SK-N-SH (cell line): ENCODE measurements at places on chromosomes 3 and 15.
A peak's percentile ranks its signal among the peaks of the same experiment; 100 is the strongest.

- no peak for DNase-seq
- no peak overlapping the region for H3K4me3 ChIP-seq
- no peaks in the 10 kb centered on the region; the same call in 1 of the 2 replicates for H3K4me1 ChIP-seq
- H3K36me3 ChIP-seq, result no peaks in the 10 kb centered on the region
Observed at GRCh38 chr3:66411961-66412887, 88.6 kb downstream of the LRIG1 start.

- DNase-seq, result no peak
- H3K27me3 ChIP-seq, result no peaks in the 10 kb centered on the region
- no peaks in the 10 kb centered on the region for H3K36me3 ChIP-seq
Observed at GRCh38 chr3:9339761-9340471, 22.9 kb upstream of the THUMPD3 start.

GRCh38 chr3:118369892-118370491 lies 664.7 kb downstream of the IGSF11 start:
- no peak overlapping the region for H3K27ac ChIP-seq
- H3K4me3 ChIP-seq, result no peak overlapping the region
- DNase-seq, result no peak
- no peaks in the 10 kb centered on the region for H3K4me1 ChIP-seq
- no peaks in the 10 kb centered on the region for H3K27me3 ChIP-seq

- peaks cover 9% of the 10 kb centered on the region; the same call in 1 of the 2 replicates for H3K36me3 ChIP-seq
- no peak overlapping the region for H3K27ac ChIP-seq
- no peaks in the 10 kb centered on the region for H3K27me3 ChIP-seq
- no peak for DNase-seq
- H3K4me1 ChIP-seq, result no peaks in the 10 kb centered on the region
Observed at GRCh38 chr3:113265231-113265630, 53.9 kb downstream of the BOC start.

DNA sequence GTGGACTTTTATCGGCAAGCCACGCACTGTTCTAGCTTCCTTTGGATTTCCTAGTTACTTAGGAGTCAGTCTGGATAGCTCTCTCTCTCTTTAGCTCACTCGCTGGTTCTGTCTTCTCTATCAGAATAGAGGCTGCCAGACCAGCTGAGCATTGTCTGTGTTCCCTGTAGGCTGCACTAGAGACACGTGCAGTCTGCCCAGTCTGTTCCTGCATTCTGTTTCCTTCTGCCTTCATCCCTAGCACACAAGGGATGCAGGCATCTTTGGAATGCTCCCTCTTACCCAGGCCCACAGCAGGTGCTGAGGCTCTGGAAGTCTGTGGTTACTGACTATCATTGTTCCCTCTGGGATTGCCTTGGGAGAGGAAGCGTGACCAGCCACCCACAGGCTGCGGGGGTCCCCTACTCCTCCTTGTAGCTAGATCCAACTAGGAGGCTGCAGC lies 322.8 kb downstream of the ZNF621 start:
- H3K4me1 ChIP-seq, result no peaks in the 10 kb centered on the region
- H3K4me3 ChIP-seq, result no peak overlapping the region
- H3K36me3 ChIP-seq, result no peaks in the 10 kb centered on the region
- DNase-seq, result no peak

- no peaks in the 10 kb centered on the region for H3K27me3 ChIP-seq
- peaks cover 27% of the 10 kb centered on the region; the same call in 1 of the 2 replicates for H3K4me1 ChIP-seq
- peak overlapping the region; percentile 64 for H3K27ac ChIP-seq
Observed at GRCh38 chr3:136141291-136141785, 54.8 kb downstream of the MSL2 start.

DNA sequence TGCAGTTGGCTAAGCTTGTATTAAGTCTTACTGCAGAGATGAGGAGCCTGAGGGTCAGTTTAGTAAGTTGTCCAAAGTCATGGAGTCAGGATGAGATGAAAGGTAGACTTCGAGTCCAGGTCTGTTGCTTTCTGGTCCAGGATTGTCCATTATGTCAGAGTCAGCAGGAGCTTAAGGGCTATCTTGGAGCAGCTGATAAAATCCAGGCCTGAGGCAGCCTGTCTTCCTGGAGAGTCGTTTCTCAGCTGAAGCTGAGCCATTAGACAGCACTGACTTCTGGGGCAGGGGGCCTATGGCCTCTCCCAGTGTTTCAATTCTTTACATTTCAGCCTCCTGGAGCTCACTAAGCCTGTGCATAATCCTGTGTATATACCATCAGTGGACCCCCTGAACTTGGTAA lies 219.5 kb upstream of the GAP43 start:
- H3K36me3 ChIP-seq, result no peaks in the 10 kb centered on the region
- H3K4me1 ChIP-seq, result peaks cover 10% of the 10 kb centered on the region; the same call in 1 of the 2 replicates
- DNase-seq, result no peak
- no peak overlapping the region for H3K4me3 ChIP-seq
- no peaks in the 10 kb centered on the region for H3K27me3 ChIP-seq

GRCh38 chr3:112464264-112464663 lies 35.0 kb downstream of the BTLA start:
- no peaks in the 10 kb centered on the region for H3K36me3 ChIP-seq
- H3K4me3 ChIP-seq, result no peak overlapping the region
- no peak for DNase-seq
- H3K4me1 ChIP-seq, result no peaks in the 10 kb centered on the region
- no peak overlapping the region for H3K27ac ChIP-seq

DNA sequence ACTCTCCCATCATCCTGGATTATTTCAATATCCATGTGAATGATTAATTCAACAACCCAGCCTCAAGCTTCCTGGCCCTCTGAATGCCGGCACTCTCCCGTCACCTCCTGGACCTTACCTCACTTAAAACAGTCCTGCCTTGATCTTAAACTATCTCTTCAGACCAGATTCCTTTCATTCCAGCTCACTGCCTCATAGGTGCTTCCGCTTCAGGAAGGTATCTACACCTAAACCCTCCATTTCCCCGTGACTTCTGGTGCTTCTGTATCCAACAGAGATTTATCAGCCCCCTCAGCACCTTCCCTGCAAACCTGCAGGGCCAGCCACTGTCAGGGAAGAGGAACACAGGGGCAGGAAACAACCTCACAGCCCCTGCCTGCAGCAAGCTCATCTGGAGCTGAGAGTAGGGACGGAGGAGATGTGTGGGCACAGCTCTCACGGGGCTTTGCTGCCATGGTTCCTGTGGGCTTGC lies 98.9 kb upstream of the TJP1 start:
- no peak overlapping the region for H3K4me3 ChIP-seq
- H3K27ac ChIP-seq, result no peak overlapping the region
- DNase-seq, result no peak
- no peaks in the 10 kb centered on the region; the same call in 1 of the 2 replicates for H3K27me3 ChIP-seq

DNA sequence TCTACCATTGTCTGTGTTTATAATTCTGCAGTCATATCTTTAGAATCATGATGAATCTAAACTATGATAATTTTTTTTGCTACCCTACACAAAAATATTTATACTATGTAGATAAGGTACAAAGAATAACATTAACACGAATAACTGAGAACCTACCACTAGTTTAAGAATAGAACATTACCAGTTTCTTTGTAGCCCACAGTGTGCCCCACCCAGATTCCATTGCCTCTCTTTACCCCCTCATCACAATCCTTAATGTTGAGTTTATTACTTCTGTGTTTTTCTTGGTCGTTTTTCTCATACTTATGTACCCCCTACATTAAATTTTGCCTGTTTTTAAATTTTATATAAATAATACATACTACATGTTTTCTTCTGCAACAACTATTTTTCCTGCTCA lies 140.5 kb downstream of the BBX start:
- H3K27ac ChIP-seq, result no peak overlapping the region
- no peak for DNase-seq
- H3K4me1 ChIP-seq, result peaks cover 18% of the 10 kb centered on the region; the same call in 1 of the 2 replicates
- H3K27me3 ChIP-seq, result no peaks in the 10 kb centered on the region

DNA sequence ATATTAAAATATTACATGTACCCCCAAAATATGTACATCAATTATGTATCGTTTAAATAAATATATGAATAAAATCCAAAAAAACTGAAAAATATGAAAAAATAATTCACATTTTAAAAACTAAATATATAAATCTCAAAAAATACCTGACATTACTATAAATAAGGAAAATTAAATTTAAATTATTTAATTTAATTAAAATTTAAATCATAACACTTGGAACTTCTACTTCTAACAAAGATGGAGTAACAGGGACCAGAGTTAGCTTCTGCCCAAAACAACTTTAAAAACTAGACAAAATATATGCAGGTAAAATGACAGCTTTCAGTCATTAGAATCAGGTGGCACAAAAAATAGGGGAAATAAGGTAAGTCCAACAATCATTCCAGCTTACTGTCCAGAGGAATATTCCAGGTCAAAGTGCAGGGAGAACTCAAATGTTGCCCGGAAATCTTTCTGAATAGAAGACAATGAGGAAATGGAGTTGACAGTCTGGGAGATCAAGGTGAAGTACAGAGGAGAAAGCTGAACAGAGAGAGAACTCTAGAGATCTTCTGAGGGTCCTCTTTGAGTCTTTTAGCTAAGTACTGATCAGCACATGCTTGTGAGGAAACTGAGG lies 207.7 kb upstream of the ATP11B start:
- H3K36me3 ChIP-seq, result no peaks in the 10 kb centered on the region
- no peak for DNase-seq
- no peaks in the 10 kb centered on the region for H3K27me3 ChIP-seq
- H3K27ac ChIP-seq, result no peak overlapping the region
- no peaks in the 10 kb centered on the region for H3K4me1 ChIP-seq
- H3K4me3 ChIP-seq, result no peak overlapping the region

GRCh38 chr15:88529021-88529630 lies 17.4 kb downstream of the DET1 start:
- H3K36me3 ChIP-seq, result peaks cover 24% of the 10 kb centered on the region
- no peaks in the 10 kb centered on the region for H3K4me1 ChIP-seq
- no peaks in the 10 kb centered on the region for H3K27me3 ChIP-seq
- DNase-seq, result no peak
- H3K27ac ChIP-seq, result no peak overlapping the region

GRCh38 chr3:132629928-132630327 lies 29.7 kb downstream of the ACAD11 start:
- H3K4me3 ChIP-seq, result no peak overlapping the region
- DNase-seq, result no peak
- H3K27me3 ChIP-seq, result no peaks in the 10 kb centered on the region
- H3K4me1 ChIP-seq, result no peaks in the 10 kb centered on the region; the same call in none of the 2 replicates
- peaks cover 5% of the 10 kb centered on the region for H3K36me3 ChIP-seq

DNA sequence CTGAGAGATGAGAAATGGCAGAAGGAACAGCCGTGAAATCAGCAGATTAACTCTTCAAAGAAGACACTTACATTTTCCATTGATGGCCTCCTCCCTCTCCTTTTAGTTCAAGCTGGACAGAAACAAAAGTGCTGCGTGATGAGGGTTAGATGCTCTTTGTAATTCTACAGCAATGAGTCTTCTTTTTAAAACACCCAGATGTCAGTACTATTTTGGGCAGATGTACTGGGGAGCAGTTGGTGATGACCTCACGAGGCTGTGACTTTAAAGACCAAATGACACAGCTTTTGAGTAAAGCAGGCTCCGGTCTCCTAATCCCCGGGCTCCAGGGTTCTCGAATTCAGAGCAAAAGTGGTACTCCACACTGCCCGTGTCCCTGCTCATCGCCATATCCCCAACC lies 198.2 kb downstream of the SLCO3A1 start:
- no peaks in the 10 kb centered on the region for H3K27me3 ChIP-seq
- H3K36me3 ChIP-seq, result no peaks in the 10 kb centered on the region
- H3K4me1 ChIP-seq, result 0 out of 2 replicates have a peak, but pooled peaks cover 5% of the 10 kb centered on the region
- no peak overlapping the region for H3K27ac ChIP-seq
- no peak for DNase-seq

DNA sequence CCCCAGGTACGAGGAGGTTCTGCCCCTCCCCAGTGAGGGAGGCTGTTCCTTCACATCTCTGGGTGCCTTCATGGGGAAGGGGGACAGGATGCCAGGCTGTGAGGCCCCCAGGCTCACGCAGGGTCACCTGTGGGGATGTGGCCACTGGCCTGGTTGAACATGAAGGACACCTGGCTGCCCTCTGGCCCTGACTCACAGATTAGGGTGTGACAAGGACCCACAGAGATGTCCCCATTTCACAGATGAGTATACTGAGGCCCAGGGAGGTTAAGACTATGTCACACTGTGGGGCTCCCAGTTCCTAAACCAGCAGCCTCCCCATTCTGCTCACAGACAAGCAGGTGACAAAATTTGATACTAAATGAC lies 42.4 kb downstream of the PCSK6 start:
- H3K36me3 ChIP-seq, result no peaks in the 10 kb centered on the region
- no peak overlapping the region for H3K27ac ChIP-seq
- no peak for DNase-seq
- H3K4me1 ChIP-seq, result no peaks in the 10 kb centered on the region
- no peak overlapping the region for H3K4me3 ChIP-seq
- H3K27me3 ChIP-seq, result no peaks in the 10 kb centered on the region

DNA sequence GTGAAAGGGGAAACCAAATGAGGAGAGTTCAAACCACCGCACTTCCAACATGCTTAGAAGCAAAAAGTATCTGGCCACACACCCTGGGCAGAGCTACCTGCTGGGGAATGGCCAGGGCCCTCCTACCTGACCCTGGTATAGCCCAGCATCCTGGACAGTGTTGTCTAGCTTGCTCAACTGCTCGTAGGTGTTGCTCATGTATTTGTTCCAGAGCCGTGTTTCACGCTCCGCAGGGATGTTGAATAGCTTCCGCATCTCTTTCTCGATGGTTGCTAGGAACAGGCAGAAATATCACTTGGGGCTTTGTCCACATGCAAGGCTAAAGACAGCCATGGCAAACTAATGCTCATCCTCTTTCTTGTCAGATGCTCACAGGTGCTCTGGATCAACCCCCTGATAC lies 15.1 kb downstream of the USP4 start:
- no peak for DNase-seq
- no peaks in the 10 kb centered on the region for H3K27me3 ChIP-seq
- no peak overlapping the region for H3K4me3 ChIP-seq
- no peaks in the 10 kb centered on the region for H3K4me1 ChIP-seq
- peaks cover 48% of the 10 kb centered on the region for H3K36me3 ChIP-seq
- no peak overlapping the region for H3K27ac ChIP-seq

- DNase-seq, result no peak
- H3K27ac ChIP-seq, result no peak overlapping the region
- no peaks in the 10 kb centered on the region for H3K4me1 ChIP-seq
- no peak overlapping the region for H3K4me3 ChIP-seq
Observed at GRCh38 chr15:95469496-95470000, 861.0 kb upstream of the NR2F2 start.

DNA sequence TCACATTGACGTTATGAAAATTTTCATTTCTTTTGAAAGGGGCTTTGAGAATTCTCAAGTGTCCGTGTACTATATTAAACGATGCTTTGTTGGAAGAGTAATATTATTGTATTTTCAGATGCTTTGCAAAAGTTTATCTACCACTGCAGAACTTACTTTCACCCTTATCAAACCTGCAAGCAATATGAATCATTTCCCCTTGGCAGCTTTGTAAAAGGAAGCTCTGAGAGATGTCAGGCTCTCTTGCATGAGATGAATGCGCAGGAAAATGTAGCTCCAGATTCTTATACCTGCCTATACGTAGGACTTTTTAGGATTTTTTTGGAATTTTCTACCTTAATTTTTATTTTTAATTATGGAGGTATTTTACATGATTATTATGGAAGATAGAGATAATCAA lies 34.5 kb downstream of the GPD1L start:
- H3K4me3 ChIP-seq, result no peak overlapping the region
- no peak overlapping the region for H3K27ac ChIP-seq
- H3K27me3 ChIP-seq, result no peaks in the 10 kb centered on the region
- H3K4me1 ChIP-seq, result peaks cover 19% of the 10 kb centered on the region
- H3K36me3 ChIP-seq, result no peaks in the 10 kb centered on the region

GRCh38 chr3:46466871-46467403 lies 2.2 kb upstream of the LTF start:
- H3K27ac ChIP-seq, result no peak overlapping the region
- H3K27me3 ChIP-seq, result peaks cover 27% of the 10 kb centered on the region
- H3K4me3 ChIP-seq, result no peak overlapping the region
- DNase-seq, result no peak

- no peak for DNase-seq
- no peak overlapping the region for H3K27ac ChIP-seq
- no peaks in the 10 kb centered on the region for H3K36me3 ChIP-seq
- peaks cover 5% of the 10 kb centered on the region; the same call in 1 of the 2 replicates for H3K4me1 ChIP-seq
- no peak overlapping the region for H3K4me3 ChIP-seq
Observed at GRCh38 chr15:93289941-93290617, 201.1 kb upstream of the RGMA start.
